ENCODE measurements at places on chromosomes 12 and 14.

- no peak for DNase-seq
These were observed 102.7 kb upstream of the PLEKHA5 start for GRCh38 chr12:19026614-19027488.

GRCh38 chr14:105061428-105062047 is 3.7 kb downstream of the GPR132 start:
- DNase-seq = no peak

DNA sequence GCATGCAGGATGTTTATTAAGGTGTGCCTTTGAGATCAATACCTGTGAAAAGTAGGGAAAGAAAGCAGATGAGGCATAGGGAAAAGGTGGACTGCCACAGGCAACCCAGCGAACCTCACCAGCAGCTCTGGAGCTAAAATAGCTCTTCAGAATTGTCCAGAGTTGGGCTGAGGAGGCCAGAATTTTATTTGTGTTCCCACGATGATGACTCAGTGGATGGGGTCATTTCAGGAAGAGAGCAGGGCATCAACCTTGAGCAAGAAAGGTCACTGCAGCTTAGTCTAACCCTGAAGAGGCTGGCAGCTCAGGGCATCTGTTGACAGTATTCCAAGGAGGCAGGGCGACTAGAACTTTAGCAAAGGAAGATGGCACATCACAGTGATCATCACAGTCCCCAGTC is 696.1 kb downstream of the DIO2 start:
- no peak for DNase-seq

DNA sequence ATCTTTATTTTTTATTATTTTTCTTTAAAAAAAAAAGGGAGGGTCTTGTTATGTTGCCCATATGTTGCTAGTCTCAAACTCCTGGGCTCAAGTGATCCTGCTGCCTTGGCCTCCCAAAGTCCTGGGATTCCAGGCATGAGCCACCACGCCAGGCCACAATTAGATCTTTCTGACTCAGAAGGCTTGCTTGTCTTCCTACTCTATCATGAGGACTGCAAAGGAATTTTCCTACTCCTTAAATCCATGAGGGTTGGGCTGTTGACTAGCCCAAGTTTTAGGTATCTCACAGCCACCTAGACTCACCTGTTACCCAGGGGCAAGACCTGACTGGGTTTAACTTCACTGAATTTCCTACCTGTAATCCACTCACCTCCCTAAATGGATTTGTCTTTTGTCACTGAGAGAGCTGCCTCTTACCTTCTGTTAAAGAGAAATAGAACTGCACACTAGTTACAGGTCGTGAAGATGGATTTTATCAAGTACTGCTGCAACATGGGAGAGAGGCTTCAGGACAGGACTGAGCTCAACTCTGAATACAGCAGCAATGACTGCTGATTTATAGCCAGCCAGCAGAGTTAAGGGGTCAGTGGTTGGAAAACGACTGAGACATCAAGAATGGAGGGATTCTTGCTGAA is 72.3 kb downstream of the B4GALNT3 start:
- no peak for DNase-seq

- DNase-seq = no peak
These were observed 3.3 kb downstream of the FBXL14 start for GRCh38 chr12:1591034-1591433.

DNA sequence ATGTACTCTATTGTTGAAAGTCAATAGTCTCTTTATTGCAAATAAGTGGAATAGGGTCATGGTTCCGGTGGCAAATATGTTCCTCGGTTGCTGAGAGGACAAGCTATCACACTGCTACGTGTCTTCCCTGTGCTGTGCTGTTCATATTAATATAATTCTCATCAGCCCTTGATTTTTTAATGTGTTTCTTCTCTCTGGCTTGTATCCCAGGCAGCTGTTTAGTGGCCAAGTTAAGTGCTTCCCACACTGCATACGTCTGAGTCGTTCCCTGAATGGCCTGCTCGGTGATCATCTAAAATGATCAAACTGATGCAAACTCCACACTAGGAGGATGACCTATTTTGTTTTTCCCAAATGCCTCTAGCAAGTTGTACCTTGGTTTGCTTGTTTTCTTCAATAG is 186.4 kb downstream of the ANO6 start:
- no peak for DNase-seq

Data from putamen (tissue), 1 donor.